ENCODE measurements at places on chromosomes 5 and 9.

- DNase-seq = peak; percentile 45
Measured at GRCh38 chr9:88746029-88746742, 211.2 kb downstream of the NXNL2 start.

DNA sequence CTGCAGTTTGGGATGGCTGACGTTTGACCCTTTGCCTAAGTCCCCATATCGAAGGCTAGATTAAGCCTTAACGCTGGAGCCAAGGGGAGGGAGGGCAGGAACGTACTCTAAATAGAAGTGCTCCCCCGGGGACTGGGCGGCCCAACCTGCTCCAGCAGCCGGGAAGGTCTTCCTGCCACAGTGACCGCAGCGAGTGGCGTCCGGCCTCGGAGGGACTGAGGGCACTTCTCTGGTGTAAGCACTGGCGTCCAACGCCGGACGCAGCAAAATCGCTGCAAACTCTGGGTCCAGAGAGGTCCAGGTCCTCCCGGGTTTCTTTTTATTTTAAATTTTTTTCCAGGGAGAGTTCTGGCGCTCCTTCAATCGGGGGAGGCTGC is 505 bp upstream of the ACER2 start:
- peak; percentile 23 for DNase-seq

- DNase-seq = peak; percentile 76
Measured at GRCh38 chr5:16690243-16690852, 73.6 kb upstream of the RETREG1 start.

- no peak for DNase-seq
Measured at GRCh38 chr5:116756531-116756930, 181.9 kb upstream of the SEMA6A start.

DNA sequence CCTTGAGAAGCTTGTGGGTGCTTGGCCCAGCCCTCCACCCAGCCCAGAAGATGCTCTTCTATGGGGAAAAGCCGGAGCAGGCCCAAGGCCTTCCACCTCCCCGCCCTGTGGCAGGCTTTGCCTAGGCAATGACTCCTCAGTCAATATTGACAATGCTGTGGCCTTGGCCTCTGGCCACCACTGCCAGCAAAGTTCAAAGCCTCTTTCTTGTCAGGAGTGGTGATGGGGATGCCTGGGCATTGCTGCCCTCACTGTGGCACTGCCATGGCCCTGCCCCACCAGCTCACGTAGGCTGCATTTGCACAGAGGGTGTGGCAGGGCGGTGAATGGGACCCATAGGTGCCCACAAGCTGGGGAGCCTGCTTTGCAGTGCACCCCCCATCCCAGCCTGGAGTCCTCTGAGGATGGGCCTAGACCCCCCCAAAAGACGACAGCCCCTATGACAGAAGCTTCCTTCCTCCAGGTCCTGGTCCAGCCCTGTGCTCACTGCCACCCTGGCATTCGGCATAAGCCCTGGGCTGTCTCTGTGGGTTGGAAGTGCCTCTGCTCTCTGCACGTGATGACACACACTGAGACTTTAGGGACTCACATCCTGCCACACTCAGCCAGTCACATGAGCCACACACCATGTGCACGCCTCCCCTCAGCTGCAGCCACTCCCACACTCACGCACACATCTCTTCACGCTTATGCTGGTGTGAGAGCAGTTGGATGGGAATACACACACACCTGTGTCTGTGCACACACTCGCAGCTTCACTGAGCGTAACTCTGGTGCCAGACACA is 31.1 kb downstream of the MORN5 start:
- no peak for DNase-seq

DNA sequence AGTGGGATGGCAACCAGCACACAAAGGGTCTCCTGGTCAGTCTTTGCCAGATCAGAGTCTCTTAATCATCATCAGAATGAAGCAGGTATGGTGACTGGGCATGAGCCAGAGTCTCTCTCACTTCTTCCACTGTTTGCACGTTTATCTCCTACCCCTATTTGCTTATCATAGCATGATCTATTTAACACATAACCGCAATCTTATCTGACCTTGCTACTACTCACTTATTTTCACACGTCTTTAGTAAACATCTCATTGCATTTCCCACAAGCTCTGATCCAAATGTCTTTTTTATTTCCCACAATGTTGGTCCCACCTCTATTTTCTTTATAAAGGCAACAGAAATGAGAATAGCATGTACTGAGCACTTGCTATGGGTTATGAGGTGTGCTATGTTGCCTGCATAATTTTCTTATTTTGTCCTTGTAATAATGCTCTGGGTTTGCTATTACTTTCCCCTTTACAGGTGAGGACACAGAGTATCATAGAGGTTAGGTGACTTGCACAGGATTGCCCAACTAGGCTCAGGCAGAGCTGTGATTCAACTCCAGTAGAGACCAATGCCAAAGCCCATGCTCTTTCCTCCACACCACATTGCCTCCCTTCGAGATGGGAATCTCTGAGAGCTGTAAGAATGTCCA is 39.7 kb upstream of the IL7R start:
- DNase-seq = no peak

GRCh38 chr5:8058616-8059190 is 189.8 kb downstream of the MTRR start:
- DNase-seq = no peak

GRCh38 chr5:172095368-172096206 is 89.1 kb upstream of the FBXW11 start:
- no peak for DNase-seq

DNA sequence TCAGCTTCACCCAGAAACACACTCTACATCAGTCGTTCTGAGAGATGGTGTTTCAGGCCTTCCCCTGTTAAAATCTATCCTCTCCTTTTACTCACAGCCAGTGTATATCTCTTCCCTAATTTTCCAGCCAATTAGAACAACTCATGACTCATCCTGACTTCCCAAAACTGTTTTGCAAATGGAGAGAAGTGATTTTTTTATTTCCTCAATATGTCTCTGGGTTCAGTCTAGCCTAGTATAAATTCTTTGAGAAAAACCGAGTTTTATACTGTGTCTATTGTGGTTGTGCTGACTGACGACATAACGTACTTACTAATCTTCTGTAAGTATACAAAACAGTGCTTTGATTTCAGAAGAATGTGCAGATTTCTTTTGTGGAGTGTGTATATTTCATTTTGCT is 28.4 kb upstream of the CAST start:
- no peak for DNase-seq

Measured in HEK293T (cell line).